ENCODE measurements at places on chromosomes 4 and X.
A peak's percentile ranks its signal among the peaks of the same experiment; 100 is the strongest.

DNA sequence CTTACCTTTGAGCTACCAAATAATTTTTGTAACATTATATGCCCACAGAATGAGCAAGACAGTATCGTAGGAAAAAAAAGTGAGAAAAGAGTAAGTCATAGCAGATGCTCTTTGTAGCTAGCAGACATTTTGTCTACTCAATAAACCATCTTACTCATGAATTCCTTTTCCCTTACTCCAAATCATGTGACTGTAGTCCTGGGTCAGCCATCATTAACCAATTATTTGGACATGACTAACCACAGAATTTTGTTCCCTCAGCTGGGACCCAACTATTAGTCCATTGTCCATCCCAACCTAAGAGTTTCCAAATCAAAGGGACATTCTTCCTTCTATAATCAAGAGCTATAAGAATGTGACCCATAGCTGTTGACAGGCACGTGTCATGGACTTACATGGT, 11.4 kb downstream of the UBE2D3 start:
- no peak for DNase-seq

DNA sequence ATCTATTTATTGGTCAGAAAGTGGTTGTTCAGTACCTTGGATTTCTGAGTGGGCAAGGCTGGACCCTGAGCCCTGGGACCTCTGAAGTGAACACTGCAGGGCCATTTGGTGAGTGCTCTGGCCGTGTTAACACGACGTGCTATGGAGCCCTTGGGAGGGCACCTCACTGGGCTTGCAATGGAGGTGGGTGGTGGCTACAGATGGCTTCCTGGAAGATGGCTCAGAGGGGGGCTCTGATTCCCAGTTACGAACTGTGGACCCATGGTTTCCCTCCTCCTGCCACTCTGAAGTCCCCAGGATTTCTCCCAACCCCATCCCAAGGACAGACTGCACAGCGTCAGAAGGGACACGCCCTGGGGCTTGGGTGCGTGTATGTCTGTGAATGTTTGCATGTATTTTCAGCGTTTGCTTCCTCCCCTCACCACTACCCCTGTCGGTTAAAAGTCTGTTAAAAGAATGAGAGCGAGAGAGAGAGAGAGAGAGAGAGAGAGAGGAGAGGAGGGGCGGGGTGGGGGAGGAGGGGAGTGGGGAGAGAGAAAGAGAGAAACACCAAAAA, 3.7 kb upstream of the RHOH start:
- peak; percentile 52 for DNase-seq

DNA sequence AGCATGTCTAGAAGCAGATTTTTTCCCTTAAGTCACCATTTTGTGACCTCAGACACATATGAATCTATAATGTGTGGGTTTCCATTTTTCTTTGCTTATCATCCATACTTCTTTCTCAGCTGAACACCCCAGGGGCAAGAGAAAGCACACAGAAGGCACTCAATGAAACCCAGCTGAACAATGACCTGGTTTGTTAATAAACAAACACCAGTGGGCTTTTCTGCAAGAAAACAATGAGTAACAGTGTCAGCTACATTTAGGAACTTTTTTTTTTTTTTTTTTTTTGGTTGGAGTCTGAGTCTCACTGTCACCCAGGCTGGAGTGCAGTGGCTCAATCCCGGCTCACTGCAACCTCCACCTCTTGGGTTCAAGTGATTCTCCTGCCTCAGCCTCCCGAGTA, 40.7 kb upstream of the KLF3 start:
- DNase-seq, result no peak

- no peak for DNase-seq
Measured at GRCh38 chrX:98956014-98956413, 1454.1 kb downstream of the PCDH19 start.

DNA sequence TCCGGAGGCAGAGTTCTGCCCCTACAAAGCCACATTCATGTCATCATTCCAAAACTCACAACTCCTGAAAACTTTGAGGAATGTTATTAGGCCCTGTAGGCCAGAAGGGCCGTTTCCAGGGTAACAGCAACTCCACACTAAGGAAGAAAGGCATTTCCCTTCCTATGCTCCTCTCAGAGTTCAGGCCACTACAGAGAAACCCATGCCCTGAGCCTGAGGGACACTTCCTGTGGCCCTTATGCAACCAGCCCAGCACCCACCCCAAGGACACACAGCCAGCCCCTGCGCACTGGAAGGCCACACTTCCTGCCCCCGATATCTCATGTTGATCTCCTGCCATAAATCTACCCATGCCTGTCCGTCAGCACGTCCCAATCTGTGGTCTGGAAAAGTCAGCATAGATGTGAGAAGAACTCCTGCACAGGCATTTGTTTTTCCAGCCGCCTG, 289.3 kb downstream of the BCOR start:
- no peak for DNase-seq

- DNase-seq, result no peak
Measured at GRCh38 chrX:107842715-107843400, 17.2 kb downstream of the MID2 start.

DNA sequence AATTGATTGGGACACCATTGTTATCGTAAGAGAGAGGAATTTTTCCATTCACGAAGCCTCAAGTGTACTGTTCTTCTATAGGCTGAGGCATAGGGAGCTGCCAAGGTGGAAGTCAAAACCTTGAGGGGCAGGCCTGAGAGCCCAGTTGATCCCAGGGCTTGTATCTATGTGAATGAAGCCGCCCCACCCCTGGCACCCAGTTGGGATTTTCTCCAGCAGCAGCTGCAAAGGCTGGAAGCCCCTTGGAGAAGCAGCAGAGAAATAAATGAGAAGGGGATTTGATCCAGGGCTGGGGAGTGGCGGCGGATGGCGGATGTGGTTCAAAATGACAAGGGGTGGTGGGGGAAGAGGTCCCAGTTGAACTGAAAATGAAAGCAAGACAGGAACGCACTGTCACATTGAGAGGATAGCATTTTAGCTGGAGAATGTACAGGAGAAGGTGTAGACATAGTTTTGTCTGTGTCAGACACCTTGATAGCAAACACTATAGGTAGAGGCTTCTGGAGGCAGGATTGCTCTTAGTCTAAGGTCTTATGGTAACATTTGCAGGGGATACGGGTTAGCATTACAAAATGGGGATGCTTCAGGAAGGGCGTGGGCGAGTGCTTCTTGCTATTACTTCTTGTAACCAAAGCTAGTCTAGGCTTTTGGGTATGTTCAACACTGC, 32.6 kb downstream of the DOCK11 start:
- peak; percentile 73 for DNase-seq

GRCh38 chr4:97786306-97786920, 356.9 kb downstream of the STPG2 start:
- no peak for DNase-seq

- DNase-seq, result no peak
Measured at GRCh38 chr4:124181039-124181438, 531.5 kb downstream of the ANKRD50 start.

GRCh38 chrX:3219667-3220066, 126.8 kb downstream of the MXRA5 start:
- no peak for DNase-seq

- no peak for DNase-seq
Measured at GRCh38 chr4:53640576-53641453, 49.5 kb upstream of the LNX1 start.

DNA sequence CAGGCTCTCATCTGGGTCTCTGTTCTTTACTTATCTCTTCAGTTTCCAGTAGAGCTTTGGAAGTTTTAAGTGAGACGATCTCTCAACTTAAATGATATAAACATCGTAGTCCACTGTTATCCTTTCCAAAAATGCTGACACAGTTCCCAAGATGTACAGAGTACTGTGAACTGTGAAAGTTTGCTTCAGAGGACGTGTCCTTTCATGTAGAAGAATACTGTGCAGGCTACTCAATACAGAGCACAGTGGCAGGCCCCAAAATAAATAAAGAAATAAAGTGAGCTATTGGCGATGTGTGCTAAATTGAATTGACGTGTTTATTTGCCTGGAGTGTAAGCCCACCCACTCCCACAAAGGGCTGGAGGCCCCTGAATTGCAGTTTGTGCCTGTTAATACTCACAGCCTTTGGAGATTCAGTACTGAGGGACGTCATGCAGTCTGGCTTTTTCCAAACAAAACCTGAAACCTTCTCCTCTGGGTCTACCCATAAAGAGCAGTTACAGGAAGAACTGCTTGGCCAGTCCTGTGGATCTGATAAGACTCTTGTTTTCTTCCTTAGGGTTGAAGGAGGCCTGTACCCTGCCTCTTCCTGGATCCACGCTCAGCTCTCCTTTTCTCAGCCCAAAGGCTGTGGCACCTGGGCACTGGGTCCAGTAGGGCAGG, 66.1 kb downstream of the SOWAHB start:
- DNase-seq, result no peak

- peak; percentile 37 for DNase-seq
Measured at GRCh38 chr4:8117278-8117682, 41.3 kb downstream of the ABLIM2 start.

GRCh38 chr4:162162672-162163071, 1.1 kb downstream of the FSTL5 start:
- no peak for DNase-seq

DNA sequence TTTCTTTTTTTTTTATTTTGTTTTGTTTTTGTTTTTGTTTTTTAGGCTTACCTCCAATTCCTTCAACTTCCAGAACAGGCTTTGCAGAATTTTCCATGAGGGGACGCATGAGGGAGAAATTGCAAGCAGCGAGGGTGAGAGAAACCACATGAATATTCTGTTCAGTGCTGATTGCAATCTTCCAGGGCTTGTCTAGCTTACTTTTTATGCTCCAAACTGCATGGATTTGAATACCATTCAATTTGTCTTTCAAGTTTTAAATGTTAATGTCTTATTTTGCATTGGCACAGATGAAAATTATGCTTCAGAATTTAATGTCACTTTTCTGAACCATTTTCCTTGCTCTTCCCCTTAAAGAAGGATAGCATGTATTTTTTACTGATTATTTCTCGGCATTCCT, 32.7 kb downstream of the CC2D2A start:
- DNase-seq, result no peak

DNA sequence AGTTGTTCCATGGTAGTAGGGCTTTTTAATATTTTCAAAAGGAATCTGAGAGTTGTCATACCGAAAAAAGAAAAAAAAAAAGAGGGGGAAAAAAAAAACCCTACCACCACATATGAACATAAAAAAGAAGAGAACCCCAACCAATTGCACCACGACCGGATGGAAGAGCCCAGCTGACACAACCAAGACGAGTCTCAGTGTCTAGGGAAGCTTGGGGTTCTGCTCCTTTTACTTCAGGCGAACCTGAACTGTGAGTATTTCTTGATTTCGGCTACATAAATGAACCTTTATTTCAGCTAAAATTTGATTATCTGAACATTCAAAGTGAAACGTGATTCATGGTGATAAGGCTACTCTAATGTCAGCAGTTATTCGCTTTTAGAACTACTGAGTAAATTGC, at the start of gene GPR34:
GPR34 (plus strand) TSS at position 139 of the 400 bp plus-strand sequence. CDS start 6,661 bp downstream, outside the sequence.
- peak; percentile 32 for DNase-seq

- no peak for DNase-seq
Measured at GRCh38 chr4:3107691-3108121, 33.2 kb downstream of the HTT start.

- no peak for DNase-seq
Measured at GRCh38 chr4:145533001-145533400, 51.3 kb downstream of the SMAD1 start.

GRCh38 chrX:42496239-42496638, 281.7 kb downstream of the PPP1R2C start:
- DNase-seq, result no peak

DNA sequence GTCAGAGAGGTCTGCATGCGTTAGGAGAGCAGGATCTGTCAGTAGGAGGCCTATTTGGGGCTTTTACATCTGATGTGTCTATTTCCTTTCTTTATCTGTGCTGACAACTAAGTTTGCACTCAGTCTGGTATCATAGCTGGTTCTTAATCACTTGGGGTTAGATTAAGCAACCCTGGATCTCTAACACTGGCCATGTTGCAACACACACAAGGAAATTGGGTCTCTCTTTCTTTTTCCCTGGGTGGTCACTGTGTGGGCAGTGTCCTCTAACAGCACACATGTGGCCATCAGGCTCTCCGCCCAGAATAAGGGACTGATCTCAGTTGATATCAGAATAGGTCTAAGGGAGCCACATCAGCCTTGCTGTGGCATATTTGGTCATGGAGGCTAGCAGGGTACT, 38.9 kb downstream of the IGFBP7 start:
- no peak for DNase-seq

DNA sequence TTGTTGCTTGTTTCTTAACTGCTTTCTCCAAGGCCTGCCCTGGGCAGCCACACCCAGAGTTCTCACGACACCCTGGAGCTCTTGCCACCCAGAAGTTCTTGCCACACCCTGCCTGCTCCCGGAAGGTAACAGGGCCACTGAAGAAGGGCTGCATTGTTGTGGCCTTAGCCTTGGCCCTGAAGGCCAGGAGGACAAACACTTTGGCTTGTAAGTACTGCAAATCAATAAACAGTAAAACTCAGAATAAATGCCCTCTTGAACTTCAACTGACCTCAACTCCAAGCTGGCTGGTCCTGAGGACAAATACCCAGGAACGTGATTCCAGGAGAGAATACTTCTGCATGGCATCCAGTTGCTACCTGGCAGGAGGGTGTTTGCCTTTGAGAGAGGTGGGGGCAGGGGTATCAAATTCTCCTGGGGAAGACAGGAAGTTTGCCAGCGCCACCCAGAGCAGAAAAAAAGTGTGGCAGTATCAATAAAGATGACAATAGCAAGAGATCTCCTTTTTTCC, 54.1 kb downstream of the TLR10 start:
- peak; percentile 9 for DNase-seq

GRCh38 chrX:101164766-101165590, 54.6 kb upstream of the DRP2 start:
- no peak for DNase-seq

DNA sequence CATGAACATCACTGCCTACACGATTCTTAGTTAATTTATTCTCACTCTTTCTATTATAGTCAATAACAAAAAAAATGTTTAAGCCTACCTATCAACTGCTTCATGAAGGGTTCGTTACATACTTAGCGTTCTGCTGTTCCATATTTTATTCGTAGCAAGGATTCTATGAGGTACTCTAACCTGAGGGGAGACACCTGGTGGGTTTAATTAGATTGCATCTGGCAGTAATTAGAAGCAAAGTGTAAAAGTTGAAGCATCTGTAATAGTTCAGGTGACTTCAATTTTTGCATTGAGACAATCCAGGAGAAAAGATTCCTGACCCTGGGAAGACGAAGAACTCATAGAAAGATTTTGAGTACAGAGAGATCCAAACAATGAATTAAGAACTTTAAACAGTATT, 1655.8 kb upstream of the TENM3 start:
- no peak for DNase-seq

DNA sequence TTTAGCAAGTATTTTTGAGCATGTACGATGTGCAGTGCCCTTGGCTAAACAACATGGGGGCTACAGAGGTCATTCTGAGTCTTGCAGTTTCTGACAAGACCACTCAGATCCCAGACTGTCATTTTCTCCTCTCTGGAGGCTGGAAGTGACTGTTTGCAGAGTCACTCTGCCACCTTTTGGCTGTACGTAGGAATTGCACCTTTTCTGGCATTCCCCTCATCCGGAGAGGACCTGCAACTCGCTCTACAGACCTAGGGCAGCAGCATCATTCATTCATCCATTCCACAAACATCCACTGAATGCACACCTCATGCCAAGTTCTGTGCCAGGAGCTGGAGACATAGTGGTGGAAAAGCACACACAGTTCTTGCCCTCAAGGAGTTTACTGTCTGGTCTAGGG, 160.4 kb upstream of the GPR101 start:
- peak; percentile 36 for DNase-seq

- DNase-seq, result no peak
Measured at GRCh38 chrX:129566073-129566472, 26.0 kb downstream of the OCRL start.
